DMS79 treated with DMSO at 0.1 percent for 48 hours (cell line): ENCODE measurements at places on chromosomes 1 and 21.

- DNase-seq, result no peak
Observed at GRCh38 chr1:173122958-173123852, 72.5 kb upstream of the TNFSF18 start.

GRCh38 chr1:181104042-181104789, 15.7 kb downstream of the IER5 start:
- DNase-seq, result peak; percentile 53

DNA sequence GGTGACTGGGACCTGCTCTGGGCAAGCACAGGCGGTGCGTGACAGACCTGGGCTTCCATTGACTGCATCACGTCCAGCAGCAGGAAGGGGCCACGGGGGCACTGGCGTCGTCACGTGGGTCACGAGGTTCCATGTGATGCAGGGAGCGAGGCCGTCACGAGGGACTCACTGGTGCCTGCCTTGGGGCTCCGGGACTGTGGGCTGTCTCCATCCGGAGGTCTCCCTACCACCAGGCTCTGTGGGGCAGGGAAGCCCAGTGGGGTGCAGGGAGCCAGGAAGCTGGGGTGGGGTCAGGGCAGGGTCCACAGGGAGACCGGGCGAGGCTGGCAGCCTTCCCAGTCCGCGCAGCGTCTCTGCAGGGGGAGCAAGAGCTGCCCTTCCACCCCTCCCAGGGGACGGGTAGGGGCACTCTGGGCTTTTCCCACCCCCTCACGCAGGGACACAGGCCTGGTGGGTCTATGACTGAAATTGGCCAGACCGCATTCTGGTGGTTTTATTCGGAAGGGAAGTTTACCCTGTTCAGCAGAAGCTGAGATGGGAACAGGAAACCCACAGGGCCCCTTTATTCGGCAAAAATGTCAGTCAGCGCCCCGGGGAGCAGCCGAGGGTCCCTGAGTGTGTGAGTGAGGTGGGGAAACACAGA, 416 bp upstream of the TNFRSF14 start:
- peak; percentile 48 for DNase-seq

DNA sequence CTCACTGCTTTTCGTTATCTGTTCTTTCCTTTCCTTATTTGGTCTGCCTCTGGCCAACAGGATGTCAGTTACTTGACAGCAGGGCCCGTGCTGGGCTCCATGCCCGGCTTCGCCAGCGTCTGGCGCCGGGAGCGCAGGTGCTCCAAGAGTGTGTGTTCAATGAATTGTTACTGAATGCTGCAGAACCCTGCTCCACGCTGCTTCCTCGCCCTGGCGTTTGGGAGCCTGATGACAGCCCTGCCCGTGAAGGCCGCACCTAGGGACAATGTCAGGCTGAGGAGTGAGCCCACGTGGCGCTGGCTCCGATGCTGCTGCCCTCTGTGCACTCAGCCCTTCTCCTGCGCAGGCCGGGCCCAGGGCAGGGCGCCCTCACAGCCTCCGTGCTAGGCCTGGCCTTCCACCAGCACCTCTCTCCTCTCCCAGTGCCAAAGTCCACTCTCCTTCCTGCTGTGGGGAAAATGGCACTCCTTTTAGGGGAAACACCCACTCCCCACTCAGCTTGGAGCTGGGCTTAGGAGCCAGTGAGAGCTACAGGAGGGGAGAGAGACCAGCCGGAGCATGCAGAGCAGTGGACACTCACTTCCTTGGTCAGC, 51.4 kb downstream of the ACBD3 start:
- peak; percentile 21 for DNase-seq

GRCh38 chr1:27807385-27807784, 23.2 kb upstream of the PPP1R8 start:
- no peak for DNase-seq

GRCh38 chr21:36260030-36260787, 59.8 kb upstream of the MORC3 start:
- peak; percentile 56 for DNase-seq

- peak; percentile 32 for DNase-seq
Observed at GRCh38 chr1:42756956-42757891, 9.6 kb downstream of the P3H1 start.

DNA sequence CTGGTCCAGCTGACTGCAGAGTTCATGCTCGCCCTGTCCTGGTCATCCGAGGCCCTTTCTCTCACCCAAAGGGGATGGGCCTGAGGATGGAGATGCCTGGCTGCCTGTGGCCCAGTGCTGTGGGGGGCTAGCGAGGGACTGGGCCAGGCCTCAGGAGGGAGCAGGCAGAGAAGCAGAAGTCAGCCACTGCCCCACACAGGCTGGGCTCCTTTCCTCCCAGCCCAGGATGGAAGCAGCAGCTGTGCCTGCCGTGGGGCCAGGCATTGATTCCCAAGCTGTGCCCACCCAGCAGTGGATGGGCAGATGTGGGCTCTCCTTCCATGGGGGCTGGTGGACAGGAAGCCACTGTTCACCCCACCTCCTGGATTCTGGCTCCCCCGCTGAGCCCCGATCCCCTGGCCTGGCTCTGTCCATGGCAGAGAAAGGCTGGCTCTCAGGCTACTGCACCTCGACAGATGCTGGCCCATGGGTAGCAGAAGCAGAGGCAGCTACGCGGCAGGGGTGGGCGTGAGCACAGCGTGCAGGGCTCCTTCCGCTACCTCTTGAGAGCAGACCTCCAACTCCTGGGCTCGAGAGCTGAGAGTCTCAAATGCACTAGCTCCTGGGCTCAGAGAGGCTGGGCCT, 24.6 kb downstream of the RUNX3 start:
- DNase-seq, result no peak

DNA sequence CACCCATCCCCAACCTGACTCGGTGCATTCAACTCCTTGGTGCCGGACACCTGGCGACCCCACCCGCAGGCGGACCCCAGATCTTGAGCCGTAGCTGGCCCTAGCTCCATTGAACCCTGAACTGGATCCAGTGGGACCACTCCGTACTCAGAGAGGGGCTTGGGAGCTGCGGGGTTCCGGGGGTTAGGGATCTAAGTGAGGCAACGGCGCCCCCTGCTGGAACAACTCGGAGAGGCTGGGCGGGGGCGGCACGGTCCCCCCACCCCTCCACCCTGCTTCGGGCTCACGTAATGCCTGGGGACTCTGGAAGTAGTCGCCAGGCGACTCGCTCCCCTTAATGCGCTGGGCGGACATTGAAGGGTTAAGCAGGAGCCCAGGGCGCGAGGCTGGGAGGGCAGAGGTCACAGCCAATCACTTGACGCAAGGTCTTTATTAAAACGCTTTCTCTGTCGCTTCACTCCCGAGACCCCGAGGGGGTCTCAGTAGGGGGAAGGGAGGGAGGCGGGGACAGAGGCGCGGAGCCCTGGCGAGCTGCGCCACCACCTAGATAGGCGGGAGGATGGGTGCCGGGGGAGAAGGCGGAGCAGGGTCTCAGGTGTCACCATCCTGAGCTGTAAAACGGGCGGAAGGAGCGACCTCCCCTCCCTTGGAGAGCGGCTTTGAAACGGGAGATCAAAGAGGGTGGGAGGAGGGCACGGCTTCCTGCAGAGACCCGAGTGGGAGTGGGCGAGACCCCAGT, 704 bp upstream of the CRABP2 start:
- peak; percentile 82 for DNase-seq

DNA sequence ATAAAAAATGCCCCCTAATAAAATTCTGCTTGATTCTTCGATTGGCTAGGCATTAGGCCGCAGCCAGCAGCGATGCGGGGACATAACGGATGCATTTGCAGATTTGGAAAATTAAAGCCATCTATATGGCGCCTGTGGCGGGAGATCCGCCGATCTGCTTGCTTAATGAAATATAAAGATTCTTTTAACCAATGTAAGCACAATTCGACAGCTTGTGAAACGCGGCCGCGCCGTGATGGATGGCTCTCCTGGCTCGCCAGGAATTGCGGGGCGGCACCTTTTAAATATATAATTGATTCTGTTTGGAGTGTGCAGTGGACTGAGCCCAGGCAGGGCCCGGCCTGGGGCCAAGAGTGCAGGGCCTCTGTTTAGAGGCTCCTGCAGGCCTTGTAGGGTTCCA, 8.0 kb downstream of the DMBX1 start:
- DNase-seq, result no peak

DNA sequence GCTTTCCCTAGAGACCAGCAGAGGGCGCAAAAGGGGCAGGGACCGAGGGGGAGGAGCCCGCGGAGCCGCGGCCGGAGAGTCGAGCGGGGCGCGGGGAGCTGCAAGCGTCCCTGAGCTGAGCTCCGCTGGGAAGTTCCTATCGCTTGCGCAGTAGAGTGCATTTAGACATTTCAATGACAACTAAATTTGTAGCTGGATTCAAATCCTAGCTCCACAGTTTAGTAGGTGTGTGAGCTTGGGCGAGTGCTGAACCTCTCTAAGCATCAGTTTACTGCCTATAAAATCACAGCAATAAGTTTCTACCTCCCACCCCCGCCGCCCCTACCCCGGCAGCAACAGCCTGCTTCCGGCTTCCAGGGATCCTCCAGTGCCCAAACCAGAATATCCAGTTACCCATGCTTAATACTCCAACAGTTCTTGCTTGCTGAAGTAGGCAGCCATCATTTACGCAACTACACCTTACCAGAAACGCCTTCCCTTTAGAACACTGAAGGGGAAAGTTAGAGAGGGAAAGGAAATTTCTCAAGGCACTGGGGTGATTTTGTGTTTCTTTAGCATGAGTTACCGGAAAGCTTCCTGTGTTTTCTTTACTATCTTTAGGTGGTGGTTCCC, 9.1 kb downstream of the TLR5 start:
- peak; percentile 92 for DNase-seq

DNA sequence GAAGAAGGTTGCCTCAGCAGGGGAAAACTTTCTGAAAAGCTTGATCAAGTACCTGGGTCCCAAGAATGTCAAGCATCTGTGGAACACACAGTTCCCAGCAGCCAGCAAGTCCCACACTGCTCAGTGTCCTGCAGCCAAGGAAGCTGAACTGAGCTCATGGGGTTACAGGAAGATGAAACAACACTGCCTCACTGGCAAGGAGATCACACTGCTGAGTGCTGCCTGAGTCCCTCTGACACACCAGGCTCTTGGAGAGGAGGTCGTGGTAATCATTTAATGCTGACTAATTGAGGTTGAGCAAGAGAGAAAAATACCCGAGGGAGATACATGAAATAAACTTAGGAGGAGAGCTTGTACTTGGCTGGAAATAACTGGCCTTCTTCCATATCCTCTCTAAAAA, 75.2 kb downstream of the MPZL1 start:
- DNase-seq, result no peak

DNA sequence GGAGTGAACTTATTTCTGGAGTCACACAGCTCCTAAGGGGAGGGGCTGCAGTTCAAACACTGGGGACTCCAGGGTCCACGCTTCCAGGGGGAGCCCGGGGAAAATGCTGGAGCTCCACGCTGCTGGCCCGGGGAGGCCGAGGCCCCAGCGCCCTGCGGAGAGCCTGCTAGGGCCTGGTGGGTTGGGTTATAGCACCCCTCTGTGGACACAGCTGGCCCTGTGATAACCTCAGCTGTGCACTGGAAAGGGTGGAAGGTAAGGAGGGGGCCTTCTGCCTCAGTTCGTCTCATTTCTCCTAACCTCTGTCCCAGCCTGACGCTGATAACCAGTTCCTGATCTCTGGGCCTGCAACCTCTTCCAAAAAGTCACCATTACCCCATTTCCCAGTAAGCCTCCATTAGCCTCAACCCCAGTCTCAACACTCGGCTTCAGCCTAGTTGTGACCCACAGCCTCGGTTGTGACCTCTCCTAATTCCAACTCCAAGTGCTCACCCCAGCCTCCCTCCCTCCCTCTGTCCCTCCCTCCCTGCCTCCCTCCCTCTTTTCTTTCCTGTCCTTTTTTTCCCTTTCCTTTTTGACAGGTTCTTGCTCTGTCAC, 7.1 kb downstream of the NBL1 start:
- peak; percentile 30 for DNase-seq

DNA sequence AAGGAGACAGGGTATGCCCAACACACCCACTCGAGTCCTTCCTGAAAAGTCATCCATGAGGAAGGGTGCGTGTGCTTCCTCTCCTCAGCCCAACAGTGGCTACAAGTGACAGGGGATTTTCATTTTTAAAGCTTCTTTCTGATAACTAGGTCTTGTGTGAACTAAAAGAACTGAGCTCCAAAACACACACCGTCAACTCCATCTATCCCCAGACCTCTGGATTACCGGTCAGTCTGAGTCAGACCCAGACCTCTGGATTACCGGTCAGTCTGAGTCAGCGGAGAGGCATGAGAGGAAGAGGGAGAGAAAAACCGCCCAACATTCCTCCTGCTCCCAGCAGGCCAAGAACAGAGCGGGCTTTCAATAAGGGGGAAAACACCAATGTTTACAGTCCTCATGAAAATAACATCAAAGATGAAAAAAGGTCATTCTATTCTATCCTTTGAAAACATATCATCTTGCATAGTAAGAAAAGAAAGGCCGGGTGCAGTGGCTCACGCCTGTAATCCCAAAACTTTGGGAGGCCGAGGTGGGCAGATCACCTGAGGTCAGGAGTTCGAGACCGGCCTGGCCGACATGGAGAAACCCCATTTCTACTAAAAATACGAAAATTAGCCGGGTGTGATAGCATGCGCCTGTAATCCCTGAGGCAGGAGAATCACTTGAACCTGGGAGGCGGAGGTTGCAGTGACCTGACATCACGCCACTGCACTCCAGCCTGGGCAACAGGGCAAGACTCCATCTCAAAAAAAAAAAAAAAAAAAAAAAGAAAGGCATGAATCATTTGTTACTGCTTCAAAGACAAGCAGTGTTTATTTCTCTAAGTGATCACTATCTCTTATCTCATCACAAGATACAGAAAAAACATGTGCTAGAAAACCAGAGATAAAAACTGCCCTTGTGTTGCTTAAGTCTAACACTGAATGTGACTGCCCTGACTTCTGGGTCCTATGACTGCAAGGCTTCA, 3.4 kb downstream of the PTTG1IP start:
- no peak for DNase-seq
